ENCODE measurements at places on chromosomes 11 and 22.

DNA sequence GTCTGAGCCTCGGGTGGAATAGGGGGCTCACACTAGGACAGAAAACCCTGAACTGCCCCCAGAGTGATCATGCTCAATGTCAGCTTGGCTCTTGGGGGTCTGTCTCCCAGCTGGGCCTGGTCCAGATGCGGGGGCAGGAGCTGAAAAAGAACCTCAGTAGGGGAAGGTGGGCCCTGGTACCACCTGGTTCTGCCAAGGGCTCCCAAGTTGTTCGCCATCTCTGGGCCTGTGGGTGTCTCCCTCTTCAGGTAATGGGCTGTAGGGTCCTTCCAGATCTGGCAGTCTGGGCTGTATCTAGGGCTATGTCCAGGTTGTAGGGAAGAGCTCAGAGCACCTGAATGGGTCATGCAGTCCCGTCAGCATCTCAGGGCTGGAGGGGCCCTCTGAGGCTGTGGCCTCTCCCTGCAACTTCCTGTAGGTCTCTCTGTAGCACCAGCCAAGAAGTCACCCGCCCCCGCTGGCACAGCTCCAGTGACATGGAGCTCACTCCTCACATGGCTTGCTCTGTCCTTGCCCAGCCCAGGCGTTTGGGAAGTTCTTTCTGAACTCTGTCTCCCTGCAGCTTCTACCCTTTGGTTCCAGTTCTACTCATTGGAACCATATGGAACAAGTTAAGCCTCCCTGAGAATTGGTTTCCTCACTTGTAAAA lies 33.0 kb upstream of the SOX10 start:
- DNase-seq, result peak; percentile 79

DNA sequence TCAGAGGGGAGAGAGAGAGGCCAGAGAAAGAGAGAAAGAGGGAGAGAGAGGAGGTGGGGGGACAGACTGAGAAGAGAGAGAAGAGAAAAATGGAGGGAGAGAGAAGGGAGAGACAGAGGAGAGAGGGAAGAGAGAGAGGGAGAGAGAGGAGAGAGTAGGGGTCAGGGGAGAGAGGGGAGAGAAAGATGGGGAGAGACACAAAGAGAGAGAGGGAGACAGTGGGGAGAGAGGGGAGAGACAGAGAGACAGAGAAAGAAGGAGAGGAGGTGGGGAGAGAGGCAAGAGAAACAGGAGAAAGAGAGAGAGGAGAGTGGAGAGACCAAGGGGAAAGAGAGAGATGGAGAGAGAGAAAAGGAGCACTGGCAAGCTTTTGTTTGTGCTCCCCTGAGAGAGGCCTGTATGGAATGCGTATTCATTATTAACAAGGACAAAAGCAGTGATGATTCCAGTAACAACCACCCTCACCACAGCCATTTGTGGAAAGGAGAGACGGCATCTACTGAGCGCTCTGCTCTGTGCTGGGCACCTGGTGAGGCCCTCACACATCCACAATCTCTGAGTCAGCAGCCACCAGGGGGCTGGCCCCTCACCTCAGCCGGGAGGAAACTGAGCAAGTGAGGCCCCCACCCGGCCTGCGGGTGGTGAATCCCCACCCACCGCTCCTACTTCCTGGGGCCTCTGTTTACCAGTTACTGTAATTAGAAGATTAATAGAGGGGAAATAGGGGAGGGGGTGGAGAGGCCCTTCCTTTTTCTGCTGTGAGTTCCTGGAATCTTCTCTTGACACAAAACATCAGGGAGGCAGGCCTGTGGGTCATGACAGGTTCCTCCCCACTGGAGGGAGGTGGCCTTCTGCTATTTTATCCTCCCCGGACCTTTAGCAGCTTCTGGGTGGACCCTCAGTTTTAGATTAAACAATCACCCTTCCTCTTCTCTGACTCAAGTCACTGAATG lies 14.6 kb upstream of the MIAT start:
- DNase-seq, result no peak

DNA sequence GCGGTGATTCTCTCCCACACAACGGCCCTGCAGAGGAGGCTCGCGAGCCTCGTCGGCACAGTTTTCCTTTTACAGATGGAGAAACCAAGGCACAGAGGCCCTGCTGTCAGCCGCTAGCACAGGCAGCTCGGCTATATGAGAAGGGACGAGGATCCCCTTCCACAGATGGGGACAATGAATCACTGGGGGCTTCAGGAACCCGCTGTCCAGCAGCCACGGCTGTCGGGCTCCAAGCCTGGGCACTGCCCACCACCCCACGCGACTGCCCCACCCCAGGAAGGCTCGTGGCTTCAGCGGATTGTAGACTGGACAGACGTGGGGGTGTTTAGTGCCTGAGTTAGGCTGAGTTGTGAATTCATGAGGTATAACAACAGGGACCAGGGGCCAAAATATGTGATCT lies 17.2 kb upstream of the FGF3 start:
- no peak for DNase-seq

- peak; percentile 68 for DNase-seq
These were observed 44.5 kb downstream of the PARVB start for GRCh38 chr22:44068422-44069191.

GRCh38 chr22:32913557-32913956 lies 112.1 kb downstream of the TIMP3 start:
- DNase-seq, result no peak

- no peak for DNase-seq
These were observed 108.5 kb upstream of the USP47 start for GRCh38 chr11:11733246-11733747.

DNA sequence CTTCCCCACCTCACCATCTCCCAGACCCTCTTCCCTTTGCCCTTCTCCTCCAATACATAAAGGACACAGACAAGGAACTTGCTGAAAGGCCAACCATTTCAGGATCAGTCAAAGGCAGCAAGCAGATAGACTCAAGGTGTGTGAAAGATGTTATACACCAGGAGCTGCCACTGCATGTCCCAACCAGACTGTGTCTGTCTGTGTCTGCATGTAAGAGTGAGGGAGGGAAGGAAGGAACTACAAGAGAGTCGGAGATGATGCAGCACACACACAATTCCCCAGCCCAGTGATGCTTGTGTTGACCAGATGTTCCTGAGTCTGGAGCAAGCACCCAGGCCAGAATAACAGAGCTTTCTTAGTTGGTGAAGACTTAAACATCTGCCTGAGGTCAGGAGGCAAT lies 58.2 kb downstream of the TIMP3 start:
- no peak for DNase-seq

DNA sequence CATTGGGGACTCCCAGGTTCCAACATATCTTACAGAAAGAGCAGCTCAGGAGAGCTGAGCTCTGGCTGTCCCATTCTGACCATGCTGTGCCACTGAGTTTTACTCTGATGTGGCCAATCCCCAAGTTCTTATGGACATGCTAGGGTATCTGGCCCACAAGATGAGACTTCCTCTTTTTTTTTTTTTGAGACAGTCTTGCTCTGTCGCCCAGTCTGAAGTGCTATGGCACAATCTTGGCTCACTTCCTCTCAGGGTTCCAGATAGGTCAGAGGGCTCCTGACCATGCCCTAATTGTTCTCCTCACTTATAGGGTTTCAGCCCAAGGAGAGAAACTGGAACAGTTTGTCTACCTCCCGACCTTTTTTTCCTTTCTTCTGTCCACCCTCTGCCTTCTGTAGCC lies 152.3 kb upstream of the CCDC90B start:
- DNase-seq, result no peak

DNA sequence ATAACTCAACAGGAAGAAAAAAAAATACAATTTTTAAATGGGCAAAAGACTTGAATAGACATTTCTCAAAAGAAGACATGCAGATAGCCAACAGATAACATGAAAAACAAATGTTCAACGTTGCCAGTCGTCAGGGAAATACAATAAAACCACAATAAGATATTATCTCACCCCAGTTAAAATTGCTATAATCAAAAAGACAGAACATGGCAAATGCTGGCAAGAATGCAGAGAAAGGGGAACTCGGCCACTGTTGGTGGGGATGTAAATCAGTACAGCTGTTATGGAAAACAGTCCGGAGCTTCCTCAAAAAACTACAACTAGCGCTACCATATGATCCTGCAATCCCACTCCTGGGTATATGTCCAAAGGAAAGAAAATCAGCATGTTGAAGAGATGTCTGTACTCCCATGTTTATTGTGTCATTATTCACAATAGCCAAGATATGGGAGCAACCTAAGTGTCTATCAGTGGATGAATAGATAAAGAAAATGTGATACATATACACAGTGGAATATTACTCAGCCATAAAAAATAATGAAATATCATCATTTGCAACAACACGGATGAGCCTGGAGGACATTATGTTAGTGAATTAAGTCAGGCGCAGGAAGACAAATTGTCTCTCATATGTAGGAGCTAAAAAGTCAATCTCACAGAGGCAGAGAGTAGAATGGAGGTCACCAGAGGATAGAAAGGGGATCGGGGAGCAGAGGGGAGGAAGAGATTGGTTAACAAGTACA lies 12.2 kb upstream of the CYTH4 start:
- DNase-seq, result no peak

- peak; percentile 18 for DNase-seq
These were observed 1077.9 kb downstream of the DLG2 start for GRCh38 chr11:84549217-84549616.

Data from anterior cingulate cortex (tissue), 58 donors.